ENCODE measurements at places on chromosomes 4 and X. TPM values are rescaled to one million over a fixed set of nuclear protein-coding genes. Genes with fewer than 3 reads are reported as not detected.
A peak's percentile ranks its signal among the peaks of the same experiment; 100 is the strongest.

- DNase-seq: peak; percentile 92
These were observed 20.1 kb upstream of the ARAF start for GRCh38 chrX:47540754-47541538.

GPRASP2 gene
- 9.3 TPM for total RNA-seq

PRRG3 gene
- not detected for total RNA-seq

GPRIN3 gene
- total RNA-seq: 0.05 TPM

- no peak for DNase-seq
These were observed 111.5 kb downstream of the ASB9 start for GRCh38 chrX:15158350-15158735.

DUSP9 gene
- total RNA-seq: 0.27 TPM

- DNase-seq: no peak
These were observed at the start of gene VSIG4 for GRCh38 chrX:66039944-66040343. Gene VSIG4 (minus strand): TSS chrX:66040080. CDS start chrX:66039998, 82 bp downstream.

MAGEB2 gene
- total RNA-seq: 0.12 TPM

REELD1 gene
- total RNA-seq: not detected

GRCh38 chr4:189769131-189769530 is 171.5 kb upstream of the FRG1 start:
- no peak for DNase-seq

DNA sequence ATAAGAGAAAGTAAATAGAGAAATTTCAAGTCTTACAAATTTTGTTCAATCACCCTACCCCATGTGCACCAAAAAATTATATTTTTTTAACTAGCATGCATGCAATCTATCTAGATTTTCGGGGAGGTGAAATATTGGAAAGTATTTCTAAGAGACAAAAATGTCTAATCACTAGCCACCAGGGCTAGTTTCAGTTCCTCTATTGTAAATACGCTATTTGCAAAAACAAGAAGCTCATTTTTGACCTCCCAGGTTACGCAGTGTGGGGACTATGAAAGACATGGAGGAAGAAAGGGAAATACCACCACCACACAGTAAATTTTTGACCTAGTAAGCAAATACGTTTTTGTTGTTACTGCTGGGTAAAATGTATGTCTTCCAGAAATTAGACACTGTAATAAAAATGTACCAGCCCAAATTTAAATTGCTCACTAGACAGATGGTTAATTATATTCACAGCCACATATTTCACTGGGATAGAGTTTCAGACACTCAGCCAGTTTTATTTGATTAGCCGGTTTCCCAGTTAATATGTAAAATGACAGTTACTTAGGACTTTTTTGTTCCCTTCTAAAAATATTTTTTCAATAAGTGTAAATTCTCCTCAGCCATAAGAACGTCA is 2.2 kb downstream of the NEXMIF start:
- DNase-seq: no peak

DMD gene
- 4.9 TPM for total RNA-seq

DNA sequence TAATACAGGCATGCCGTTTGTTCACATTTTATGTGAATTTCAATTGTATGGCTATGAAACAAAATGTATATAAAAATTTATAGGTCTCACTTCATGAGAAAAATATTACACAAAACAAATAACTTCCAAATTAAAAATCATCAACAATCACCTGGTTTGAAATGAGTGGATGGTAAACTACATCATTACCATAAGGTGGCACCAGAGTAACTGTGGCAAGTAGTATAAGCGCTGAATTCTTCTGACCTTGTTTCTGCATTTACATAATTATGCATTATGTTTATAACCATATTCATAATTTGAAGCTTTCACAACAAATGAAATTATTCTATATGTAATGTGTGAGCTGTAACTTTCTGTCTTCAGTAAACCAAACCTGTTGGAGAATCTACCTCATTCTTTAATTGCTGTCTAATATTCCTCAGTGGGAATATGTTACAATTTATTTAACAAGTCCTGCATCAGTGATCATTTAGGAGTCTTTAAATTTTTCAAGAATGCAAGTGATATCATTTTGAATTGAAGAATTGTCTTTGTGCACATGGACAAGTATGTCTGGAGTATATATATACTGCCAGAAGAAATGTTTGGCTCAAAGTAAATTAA is 55.2 kb downstream of the MMRN1 start:
- no peak for DNase-seq

DNA sequence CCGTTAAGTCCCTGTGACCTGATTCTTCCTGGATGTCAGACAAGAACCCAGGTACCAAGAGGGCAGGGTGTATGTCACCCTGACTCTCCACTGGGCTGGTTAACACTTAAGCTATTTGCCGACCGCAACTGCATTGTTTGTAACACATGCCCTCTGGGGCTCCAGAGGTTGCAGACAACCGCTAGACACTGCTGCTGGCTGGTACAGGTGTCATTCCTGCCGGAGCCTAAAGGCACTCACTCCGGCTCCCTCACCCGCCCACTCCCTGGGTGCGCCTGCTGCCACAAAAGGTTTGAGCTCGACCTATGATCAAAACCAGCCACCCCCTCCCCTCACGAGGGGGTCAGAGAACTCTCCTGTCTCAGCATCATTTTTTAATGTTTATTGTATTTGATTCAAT is 208.2 kb downstream of the FAT4 start:
- DNase-seq: no peak

GRCh38 chrX:40148385-40149285 is 50.9 kb upstream of the BCOR start:
- no peak for DNase-seq

GRCh38 chr4:119667802-119668201 is 39.2 kb upstream of the PDE5A start:
- no peak for DNase-seq

DNA sequence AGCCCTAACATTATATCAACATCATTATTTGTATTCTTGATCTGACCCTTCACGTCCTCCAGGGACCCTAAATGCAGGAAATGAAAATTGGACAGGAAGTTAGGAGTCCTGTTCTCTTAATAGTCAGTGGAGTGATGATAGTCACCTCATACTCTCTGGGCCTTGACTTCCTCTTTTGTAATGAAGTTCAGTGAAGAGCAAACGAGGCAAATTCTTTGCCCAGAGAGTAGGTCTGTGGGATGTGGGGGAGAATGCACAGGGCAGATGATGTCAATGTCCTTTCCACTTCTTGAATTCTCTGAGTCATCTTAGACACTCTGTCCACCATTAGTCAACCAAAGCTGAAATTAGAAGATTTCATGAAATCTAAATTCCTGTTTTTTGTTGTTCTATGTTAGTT is 17.1 kb upstream of the GPRIN3 start:
- no peak for DNase-seq

- peak; percentile 89 for DNase-seq
These were observed 14.0 kb upstream of the SHROOM4 start for GRCh38 chrX:50827996-50828395.

SULT1E1 gene
- not detected for total RNA-seq

- no peak for DNase-seq
These were observed 384.0 kb downstream of the CENPC start for GRCh38 chr4:67161311-67161710.

MAGEA8 gene
- total RNA-seq: not detected

- DNase-seq: peak; percentile 54
These were observed 85.2 kb upstream of the DCLK2 start for GRCh38 chr4:149993030-149993429.

DNA sequence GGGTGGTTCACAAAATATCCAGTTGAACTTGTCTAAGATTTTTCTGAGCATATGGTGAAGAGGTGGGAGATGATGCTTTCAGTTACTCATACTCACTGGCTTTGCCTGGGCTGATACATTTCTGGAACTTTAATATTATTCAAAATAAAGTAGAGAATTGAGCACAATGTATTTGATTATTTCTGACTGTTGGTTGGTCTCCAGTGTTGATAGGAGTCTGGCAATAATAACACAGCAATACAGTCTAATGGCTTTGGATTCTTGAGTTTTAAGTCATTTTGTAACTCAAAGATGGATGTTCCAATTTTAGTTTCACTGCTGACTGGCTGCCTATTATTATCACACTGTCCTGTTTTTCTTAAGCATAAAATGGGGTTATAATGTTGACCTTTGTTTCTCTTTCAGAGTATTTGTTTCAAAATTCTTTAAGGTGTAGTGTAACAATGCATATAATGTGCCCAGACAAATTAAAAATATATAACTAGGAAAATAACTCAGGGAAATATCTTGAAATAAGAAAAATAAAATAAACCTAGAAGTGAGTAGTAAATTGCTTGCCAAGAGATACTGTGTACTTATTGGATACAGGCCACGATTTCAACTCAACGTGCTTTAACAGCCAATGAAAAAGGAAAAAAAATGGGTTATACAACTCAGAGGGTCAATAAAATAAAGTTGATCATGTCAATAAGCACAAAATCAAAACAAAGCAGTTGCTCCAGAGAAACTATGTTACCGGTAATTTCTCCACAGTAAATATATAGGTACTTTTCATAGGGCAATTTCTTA is 99.0 kb downstream of the ARSJ start:
- DNase-seq: no peak

BCOR gene
- 35.5 TPM for total RNA-seq

DNA sequence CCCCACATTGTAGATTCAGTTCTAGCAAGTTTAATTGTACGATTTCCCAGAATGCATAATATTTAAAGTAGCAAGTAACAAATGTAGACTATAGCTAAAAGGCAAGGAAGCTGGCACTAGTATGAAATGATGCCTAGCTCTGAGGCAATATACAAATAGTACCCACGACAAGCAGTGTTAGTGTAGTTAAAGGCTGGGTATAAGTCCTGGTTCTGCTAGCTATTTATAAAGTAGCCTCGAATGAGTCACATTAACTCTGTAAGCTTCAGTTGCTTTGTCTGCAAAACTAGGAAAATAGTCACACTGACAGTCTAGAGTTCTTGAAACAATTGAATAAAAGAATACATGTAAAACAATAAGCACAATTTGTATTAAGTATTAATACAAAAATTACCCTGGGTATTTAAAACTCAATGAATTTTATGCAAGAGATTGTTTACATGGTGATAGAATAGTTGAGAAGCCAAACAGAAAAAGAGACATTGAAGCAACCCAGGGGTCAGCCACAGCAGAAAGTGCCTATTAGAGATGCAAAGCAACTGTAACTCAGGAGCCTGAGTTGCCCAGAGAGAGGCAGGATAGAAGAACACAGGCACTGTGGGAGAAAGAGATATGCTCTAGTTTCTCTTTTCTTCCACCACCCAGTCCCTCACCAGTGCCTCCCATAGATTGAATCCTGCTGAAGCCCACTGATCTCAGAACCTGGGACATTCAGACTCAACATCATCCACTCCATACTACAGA is 949.0 kb downstream of the C4orf33 start:
- DNase-seq: no peak

GRCh38 chr4:24089851-24090534 is 200.1 kb upstream of the PPARGC1A start:
- DNase-seq: peak; percentile 57

DNA sequence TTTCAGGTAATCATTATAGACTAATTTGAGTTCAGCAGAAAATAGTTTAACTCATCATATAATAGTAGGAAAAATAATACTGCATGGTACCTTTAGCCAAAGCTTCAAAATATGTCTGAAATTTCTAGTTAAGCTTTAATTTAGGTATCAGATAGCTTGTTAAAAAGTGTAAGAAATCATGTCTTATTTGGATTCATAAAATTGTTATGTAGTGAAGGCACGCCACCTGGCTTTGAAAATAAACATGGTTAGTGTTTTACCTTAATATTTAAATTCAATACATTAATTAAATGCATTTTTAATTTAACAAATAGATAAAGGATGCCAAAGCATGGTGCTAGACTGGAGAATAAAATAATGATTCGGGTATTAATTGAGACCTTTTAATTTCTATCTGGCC is 211.4 kb downstream of the FSTL5 start:
- DNase-seq: no peak

DNA sequence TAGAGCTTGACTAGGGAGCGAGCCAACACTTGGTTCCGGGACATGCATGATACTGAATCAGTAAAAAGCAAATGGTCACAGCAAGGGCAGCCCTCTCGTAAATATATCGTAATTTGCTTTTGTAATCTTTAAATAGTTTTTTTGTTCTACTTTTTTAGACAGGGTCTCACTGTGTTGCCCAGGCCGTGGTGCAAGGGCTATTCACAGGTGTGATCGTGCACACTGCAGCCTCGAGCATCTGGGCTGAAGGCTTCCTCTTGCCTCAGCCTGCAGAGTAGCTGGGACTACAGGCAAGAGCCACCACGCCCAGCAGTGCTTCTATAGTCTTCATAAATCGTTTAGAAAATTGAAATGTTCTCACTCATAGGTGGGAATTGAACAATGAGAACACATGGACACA is 309.7 kb downstream of the TENM3 start:
- DNase-seq: no peak

NCAPG gene
- 51.7 TPM for total RNA-seq

All from M059J (cell line).